CD8-positive, alpha-beta T cell (primary cell): ENCODE measurements at places on chromosomes 1 and 21.

- no peak for DNase-seq
These were observed 38.2 kb downstream of the PRDM16 start for GRCh38 chr1:3107201-3107600.

GRCh38 chr1:234497589-234497988 lies 18.6 kb upstream of the TARBP1 start:
- no peak for DNase-seq

DNA sequence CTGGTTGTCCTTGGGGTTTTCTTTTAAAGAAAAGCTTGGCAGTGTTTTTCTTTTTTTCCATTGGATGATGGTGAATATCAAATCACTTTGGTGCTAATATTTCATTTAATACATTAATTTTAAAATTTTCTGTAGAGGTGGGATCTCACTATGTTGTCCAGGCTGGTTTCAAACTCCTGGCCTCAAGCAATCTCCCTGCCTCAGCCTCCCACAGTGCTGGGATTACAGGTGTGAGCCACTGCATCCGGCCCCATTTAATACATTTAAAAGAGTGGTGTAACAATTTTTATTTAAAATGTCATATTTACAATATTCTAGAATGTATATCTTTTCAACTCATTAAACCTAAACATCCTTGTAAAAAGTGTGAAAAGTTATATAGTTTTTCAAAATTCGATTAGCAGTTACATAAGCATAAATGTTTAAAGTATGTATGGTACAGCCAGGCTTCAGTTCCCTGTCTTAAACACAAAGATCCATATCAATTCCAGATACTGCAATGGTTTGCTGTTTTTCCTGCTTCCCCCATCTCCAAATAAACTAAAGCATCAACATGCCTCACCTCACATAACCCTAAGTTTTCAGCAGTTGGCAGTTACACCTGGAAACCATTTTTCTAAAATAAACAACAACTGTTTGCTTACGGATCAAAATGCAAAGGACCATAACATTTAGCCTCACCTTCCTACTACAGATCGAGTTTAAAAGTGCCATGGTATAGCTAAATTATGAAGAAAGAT lies 8.9 kb upstream of the LGALS8 start:
- no peak for DNase-seq

- DNase-seq: no peak
These were observed 305.2 kb upstream of the FMN2 start for GRCh38 chr1:239786464-239786863.

DNA sequence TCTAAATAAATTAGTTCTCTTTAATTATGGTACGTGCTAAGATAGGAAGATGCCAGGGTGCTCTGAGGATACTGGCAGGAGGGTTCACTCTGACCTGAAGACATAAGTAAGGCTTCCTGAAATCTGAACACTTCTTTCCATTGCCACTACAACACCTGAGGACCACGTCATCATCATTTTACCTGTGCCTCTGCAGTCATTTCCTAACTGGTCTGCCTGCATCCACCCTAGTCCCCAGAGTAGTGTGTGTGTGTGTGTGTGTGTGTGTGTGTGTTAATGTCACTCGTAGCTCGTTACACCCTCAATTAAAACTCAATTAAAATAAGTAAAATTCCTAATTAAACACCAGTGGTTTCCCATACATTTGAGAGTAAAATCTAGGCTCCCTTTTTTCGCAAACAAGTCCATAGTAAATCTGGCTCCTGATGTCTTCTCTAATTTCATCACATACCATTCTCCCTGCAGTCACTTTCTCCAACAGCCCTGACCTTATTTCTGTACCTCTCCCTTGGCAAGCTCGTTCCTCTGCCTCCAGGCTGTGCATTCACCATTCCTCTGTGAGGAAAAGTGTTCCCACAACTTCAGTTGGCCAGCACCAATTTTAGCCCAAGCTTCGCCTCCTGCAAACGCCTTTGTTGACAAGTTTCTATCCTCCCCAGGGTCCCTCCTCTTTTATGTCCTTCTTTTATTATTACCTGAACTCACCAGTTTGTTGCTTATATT lies 8.7 kb downstream of the IL12RB2 start:
- DNase-seq: no peak

DNA sequence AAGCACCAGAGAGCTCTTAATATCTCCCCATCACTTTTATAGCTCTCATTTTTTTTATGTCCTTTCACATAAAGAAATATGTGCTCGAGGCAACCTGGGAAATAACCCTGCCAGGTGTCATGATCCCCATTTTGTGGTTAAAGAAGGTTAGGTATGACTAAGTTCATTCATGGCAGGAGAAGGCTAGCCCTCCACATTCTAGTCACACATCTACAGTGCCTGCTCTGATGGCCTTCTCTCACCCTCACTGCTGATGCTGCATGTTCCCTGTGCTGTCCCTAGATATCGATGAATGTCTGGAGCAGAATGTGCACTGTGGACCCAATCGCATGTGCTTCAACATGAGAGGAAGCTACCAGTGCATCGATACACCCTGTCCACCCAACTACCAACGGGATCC lies 187.5 kb downstream of the TPR start:
- no peak for DNase-seq

GRCh38 chr1:55153031-55153430 lies 62.1 kb downstream of the USP24 start:
- no peak for DNase-seq
